Stimulated activated naive B cell treated with anti-CD40 and anti-IgM and Interleukin-4, amounts not matched to agents 10 μg/mL and 1 μg/mL and 100 μg/mL, for 72 hours (primary cell): ENCODE measurements at places on chromosomes 5 and 9.

- no peak for DNase-seq
Measured at GRCh38 chr5:89064054-89064453, 181.1 kb upstream of the MEF2C start.

DNA sequence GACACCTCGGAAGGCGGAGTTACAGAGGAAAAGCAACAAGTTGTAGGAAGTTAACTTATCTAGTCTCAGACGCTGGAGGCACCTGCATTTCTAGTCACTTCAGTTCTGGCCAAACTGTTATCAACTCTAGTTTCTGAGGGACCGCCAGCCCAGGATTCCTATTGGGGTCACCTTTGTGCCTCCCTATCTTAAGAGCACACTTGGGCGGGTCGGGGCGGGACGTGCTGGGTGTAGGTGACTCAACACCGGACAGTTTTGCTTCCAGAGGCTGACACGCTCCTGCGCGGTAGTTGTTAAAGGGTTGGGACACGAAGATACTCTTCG, 679 bp upstream of the KDM4C start:
- DNase-seq, result peak; percentile 67

- DNase-seq, result no peak
Measured at GRCh38 chr5:122661496-122662180, 113.2 kb upstream of the SNX2 start.

DNA sequence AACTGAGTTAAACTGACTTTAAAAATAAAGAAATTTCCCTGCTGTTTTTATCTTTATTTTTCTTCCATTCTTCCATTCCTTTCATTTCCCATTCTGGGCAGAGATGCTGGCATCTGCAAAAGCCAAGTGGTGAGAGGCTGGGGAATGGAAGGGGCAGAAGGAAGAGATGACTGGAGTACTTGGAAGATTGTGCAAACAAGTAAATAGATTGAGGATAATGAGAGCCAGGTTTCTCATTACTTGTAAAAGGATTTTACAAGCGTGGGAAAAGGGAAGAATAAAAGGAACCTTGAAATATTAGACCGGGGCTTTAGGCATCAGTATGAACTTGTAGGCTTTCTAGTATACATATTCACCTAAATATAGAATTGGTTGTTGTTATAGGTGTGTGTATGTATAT, 341.2 kb downstream of the CAAP1 start:
- DNase-seq, result no peak
